Fibroblast of skin of abdomen (primary cell): ENCODE measurements at places on chromosomes 7 and 10.
A peak's percentile ranks its signal among the peaks of the same experiment; 100 is the strongest.

- no peak for DNase-seq
Measured at GRCh38 chr7:70660154-70660818, 471.7 kb upstream of the GALNT17 start.

DNA sequence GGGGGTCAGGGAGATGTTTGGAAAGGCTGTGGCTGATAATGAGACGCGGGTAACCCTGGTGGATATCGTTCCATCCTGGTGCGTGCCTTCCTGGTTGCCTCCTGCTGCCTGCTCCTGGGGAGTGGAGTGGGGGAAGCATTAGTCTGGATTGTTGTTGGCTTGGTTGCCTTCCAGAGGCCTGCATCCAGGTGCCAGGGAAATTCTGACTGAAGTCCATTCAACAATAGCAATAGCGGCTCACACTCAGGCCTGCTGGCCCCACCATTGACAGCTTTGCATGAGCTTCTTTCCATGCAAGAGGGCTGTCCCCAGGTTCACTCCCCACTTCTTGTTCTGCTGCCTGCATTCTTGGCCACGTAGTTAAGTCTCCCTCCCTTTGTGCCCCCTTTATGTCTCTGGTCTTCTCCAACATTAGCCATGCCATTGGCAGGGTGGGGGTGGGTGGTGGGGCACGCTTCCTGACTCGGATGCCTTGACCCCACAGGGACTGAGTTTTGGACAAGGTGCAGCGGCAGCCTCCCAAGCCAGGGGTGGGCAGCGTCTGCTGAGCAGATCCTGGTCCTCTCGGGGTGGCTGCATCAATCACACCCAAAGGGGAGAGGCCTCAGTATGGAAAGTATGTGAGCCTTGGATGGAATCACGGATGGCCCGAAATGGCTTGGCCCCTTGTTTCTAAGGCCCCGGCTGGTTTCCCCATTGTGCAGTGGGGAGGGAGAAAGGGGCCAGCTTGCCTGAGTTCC, 150.2 kb downstream of the GRK5 start:
- no peak for DNase-seq

DNA sequence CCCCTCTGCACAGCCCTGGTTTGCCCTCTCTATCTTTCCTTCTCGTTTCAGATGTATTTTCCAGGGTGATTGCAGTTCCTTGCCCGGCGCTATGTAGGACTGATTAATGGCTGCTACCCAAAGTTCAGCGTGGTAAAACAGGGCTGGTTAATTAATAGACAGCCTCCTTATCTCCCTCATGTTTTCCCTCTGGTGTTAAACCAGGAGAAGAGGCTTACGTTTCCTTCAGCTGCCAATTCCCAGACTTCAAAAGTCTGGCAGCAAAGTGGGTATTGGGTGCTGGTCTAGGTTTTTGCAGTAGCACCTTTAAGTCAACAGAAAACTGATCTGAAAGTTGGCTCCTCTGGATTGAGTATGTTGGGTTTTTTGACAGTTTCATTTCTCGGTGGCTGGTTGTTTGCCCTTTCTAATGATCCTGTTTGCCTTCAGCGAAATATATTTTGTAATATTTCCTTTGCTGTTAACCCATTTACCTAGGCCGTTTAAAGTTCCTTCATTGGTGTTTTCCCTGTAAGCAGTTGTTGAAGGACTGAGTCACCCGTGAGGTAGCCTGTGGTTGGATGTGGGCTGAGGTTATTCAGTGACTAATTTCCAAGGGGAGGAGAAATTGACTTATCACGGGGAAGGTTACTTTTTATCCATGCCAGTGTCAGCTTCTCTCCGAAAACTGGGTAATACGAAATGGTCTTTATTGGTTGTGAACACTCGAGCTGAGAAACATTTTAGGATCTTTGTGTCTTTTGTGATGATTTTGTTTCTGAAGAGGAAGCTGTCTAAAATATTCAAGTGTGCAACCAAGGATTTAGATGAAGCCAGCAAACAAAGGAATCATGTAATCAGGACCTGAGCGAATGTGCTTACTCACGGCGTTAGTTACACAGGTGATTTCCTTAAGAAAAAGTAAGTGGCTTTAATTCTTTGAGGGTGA, 257.2 kb downstream of the KIAA1217 start:
- peak; percentile 89 for DNase-seq

DNA sequence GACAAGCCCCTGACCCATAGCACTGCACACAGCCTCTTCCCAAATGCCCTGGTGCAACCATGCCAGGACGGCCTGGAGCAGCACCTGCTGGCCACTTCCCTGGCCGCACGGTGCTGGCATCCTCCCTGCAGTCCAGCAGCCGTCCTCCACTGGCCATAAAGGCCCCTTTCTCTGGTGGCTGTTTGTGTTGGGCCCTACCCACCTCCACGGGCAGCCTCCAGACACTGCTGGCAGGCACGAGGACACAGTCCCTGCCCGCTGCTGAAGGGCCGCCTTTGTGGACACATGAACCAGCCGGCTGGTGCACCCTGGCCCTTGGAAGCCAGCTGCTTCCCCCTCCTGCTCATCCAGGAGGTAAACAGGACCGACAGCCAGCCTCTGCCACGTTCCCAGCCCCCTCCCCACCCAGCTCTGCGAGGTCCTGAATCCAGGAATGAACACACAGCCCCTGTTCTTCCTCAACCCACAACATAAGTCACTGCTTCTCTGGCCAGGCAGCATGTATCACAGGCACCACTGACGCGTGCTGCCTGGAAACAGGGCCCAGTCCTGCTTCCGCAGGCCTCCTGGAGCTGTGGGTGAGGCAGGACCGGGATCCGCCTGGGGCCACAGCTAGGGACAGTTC, 43.8 kb downstream of the SPOCK2 start:
- no peak for DNase-seq

- peak; percentile 66 for DNase-seq
Measured at GRCh38 chr7:96388166-96388565, 66.3 kb upstream of the SLC25A13 start.

- DNase-seq: no peak
Measured at GRCh38 chr7:118478931-118479330, 254.4 kb downstream of the ANKRD7 start.

DNA sequence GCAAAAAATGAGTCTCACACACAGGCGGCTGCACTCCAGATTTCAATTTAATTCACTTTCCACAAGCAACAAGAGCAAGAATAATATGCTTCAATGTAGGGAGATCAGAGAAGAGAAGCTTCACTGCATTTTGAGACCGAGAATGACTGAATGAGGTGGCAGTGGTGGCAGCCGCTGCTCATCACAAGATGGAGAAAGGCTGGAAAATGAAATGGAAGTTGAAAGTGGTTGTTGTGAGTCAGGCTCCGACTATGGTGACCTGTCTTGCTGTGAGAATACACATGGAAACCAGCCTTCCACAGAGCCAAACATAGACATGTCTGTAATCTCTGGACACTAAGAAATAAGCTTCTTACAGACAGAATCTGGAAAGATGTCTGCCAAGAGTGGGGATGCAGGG, 499.6 kb upstream of the LRRN3 start:
- peak; percentile 30 for DNase-seq

DNA sequence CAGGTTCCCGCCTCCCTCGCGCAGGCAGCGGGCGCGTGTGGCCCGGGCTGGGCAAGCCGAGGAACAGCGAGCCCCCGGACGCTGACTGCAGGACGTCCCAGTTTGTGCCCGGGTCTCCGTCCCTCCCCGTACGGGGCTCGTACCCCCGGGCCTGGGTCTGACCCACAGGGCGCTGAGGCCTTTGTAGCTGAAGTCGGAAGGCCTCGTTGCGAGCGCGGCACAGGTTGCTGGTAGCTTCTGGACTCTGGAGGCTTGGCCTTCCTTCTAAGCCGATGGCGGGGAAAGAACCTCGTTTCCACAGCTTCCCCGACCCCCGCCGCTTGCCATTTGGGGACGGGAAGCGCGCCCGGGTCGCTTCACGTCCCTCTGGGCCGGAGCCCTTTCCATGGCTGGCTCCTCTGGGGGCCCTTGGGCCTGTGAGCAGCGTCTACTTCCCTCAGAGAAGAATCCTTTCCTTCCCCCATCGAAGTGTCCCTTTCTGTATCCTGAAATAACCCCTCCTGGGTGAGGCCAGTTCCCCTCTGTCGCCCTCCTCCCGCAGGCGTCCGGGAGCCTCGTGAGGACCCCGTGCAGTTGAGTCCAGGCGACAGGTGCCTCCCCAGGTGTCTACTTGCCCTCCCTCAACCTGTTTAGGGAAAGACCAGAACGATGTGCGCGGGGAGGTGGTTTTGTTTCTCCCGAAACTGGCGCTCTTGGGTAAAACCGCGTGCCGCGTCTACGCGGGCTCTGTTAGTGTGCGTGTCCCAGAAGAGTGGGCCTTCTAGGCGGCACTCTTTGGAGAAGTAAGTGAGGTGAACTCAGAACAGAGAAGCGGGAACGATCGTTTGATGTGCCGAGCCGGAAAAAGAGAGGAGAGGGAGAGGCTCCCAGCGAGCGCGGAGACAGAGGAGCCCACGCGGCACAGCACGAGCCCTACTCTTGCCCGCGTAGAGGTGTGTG, 9.3 kb downstream of the EVX1 start:
- DNase-seq: no peak

GRCh38 chr10:74008212-74008731, 10.4 kb downstream of the VCL start:
- DNase-seq: peak; percentile 92

DNA sequence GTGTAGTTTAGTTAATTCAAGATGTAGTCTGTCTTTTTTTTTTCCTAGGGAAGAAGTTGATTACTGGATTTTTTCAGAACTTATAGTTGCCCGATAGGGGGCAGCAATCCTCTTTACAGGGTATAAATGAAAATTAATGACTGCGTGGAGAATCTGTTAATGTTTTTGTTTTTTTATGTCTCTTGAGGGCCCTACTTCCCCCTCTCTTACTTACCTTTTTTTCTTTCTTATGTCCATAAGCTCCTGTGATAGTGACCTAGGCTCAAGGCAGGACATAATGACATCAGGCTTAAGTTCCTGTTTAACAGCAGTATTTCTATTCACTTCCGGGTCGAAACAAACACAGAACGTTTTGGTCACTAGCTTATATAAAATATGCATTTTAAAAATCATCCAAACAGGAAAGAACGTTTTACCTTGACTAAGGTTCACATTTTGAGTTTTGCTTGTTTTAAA, 18.8 kb downstream of the CDC123 start:
- peak; percentile 70 for DNase-seq

GRCh38 chr10:123479640-123480039, 186.5 kb upstream of the GPR26 start:
- DNase-seq: no peak
